ENCODE measurements at places on chromosomes 16 and 17.

- DNase-seq: no peak
Measured at GRCh38 chr17:43583332-43583731, 37.2 kb upstream of the ETV4 start.

DNA sequence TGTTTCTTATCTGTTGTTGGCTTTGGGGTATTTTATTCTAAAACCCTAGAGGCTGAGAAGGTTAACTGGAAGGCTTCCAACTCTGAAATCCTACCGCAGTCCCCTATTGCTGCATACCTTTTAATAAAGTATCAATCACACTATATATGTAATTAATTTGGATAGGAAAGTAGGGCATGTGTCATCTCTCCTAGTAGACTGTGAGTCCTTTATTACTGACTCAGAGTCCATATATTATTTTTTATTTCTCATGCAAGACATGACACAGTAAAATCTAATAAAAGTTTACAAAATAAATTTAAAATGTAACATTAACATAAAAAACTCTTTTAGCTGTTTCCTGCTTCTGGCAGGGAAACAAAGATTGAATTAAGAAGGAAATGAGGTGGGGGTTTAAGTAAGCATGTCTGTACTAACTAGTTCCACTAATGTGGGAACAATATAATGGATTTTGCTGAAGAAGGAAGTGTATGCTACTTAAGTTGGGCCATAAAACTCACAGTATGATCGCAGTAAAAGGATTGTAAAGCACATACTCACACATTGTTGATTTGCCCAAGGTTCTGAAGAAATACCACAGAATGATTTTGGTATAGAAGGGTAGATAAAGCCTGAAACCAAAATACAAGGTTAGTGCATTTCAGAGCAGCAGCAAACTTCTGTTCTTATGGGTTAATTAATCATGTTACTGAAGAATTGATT, 97.6 kb upstream of the HLF start:
- no peak for DNase-seq

DNA sequence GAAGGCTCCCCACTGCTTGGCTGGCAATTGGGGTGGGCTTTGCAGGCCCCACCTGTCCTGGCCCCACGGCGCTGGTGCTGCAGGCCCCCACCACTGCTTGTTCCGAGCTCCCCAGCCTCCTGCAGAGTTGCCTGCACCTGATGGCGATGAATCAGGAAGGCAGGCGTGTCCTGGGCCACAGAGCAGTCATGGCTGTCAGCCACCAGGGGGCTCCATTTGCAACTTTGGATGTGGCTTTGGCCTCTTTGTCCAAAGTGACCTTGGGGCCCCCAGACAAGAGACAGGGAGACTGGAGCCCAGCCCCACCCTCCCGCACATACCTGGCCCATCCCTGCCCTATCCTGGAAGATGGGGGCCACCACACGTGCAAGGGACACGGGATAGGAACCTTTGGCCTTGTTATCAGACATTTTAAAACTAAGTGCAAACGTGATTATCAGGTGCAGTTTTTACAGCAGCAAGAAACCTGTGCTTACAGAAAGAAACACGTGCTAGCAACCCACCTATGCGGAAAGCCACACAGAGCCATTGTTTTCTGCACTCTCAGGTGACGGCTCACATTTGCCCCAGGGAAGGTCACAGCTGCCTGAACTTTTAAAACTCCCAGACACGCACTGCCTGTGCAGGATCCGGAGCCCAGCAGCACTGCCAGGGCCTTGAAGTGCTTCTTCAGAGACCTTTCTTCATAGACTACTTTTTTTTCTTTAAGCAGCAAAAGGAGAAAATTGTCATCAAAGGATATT, at the start of gene DNASE1:
Gene DNASE1 (plus strand): TSS at position 443 of the 743 bp plus-strand sequence. CDS start 683 bp downstream, outside the sequence.
- DNase-seq: peak; percentile 5

- peak; percentile 20 for DNase-seq
Measured at GRCh38 chr17:59361916-59362810, 30.7 kb downstream of the YPEL2 start.

GRCh38 chr17:82690786-82691489, 7.6 kb downstream of the RAB40B start:
- no peak for DNase-seq

GRCh38 chr17:39001703-39002637, 34.8 kb upstream of the FBXO47 start:
- no peak for DNase-seq

GRCh38 chr16:83980794-83981193, 12.8 kb downstream of the NECAB2 start:
- no peak for DNase-seq

- peak; percentile 86 for DNase-seq
Measured at GRCh38 chr17:80793851-80794267, 197.8 kb upstream of the CHMP6 start.

GRCh38 chr17:55134486-55135157, 130.1 kb upstream of the HLF start:
- DNase-seq: no peak

DNA sequence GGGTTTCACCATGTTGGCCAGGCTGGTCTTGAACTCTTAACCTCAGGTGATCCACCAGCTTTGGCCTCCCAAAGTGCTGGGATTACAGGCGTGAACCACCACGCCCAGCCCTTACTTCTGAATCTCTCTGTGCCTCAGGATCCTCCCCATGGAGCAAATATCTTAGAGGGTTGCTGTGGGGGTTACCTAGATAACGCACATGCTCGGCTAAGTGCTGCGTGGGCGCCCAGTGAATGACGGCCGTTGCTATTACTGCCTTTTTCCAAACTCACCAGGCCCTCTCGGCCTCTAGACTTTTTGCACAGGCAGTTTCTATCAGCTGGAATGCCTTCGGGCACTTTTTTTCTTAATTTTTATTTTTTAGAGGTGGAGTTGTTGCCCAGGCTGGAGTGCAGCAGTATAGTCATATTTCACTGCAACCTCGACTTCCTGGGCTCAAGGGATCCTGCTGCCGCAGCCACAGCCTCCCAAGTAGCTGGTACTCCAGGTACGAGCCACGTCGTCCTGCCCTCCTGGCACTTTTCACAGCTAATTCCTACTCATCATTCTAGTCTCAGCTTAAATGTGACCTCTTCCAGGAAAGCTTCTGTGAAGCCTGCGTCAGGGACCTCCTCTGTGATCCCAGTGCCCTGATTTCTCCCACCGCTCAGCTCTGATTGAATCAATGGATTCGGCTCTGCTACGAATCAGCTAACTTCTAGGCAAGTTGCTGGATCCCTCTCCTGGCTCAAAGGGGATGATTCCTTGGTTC, 8.6 kb downstream of the CCDC102A start:
- no peak for DNase-seq

GRCh38 chr16:85652431-85653221, 36.1 kb downstream of the GINS2 start:
- peak; percentile 46 for DNase-seq

GRCh38 chr16:55443434-55444346, 35.3 kb upstream of the MMP2 start:
- DNase-seq: no peak

DNA sequence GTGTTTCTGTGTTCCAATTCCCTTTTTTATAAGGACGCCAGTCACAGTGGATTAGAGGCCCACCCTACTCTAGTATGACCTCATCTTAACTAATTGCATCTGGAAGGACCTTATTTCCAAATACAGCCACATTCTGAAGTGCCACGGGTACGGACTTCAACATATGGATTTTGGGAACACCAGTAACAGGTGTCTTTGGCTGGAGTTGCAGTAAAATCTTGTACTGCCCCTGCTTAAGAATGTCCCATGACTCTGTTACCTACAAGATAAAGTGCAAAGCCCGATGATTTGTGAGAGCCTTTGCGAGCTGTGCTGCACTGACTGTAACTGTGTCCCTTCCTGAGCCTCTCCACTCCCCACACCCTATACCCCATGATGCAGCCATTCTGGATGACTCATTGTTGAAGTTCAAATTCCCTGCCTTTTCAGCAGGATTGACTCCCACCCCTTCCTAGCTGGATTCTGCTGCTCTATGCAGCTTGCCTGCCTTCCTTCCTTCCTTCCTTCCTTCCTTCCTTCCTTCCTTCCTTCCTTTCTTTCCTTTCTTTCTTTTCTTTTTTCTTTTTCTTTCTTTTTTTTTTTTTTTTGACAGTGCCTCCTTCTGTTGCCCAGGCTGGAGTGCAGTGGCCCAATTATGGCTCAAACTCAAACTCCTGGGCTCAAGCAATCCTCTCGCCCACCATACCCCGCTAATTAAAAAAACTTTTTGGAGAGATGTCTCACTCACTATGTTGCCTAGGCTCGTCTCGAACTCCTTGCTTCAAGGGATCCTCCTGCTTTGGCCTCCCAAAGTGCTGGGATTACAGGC, 2.1 kb downstream of the HCRT start:
- DNase-seq: no peak

GRCh38 chr17:74987909-74988711, 678 bp downstream of the CDR2L start:
- DNase-seq: no peak

DNA sequence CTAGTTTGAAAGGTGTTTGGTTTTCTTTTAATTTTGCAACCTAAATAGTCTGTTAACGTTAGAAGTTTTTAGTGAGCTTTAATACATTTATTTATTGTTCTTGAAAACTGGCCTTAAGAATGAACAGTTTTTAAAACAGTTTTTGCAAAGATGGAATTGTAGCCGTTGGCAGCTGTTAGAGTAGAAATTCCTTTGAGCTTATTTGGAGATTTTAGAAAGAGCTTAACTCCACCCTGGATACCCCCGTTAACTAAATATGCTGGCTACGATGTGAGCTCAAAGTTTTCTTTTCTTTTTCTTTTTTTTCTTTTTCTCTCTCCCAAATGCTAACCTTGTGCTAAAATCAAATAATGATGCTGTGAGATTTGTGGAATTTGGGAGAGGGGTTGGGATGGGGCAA, 75.2 kb downstream of the COX10 start:
- no peak for DNase-seq

DNA sequence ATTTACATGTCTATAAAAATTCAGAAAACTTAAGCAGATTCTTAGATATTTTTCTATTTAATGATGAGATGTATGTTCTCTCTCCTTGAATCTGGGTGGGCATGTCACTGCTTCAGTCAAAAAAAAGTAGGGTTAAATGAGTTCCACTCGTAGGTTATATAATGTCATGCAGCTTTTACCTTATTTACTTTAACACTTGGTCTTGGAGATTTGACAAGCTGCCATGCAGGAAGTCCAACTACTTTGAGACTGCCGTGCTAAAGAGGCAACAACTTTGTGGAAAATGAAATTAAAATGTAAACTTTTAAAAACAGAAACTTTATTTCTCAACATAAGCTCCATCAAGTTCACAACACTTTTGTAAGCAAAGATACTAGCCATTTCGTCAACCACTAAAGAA, 1336.0 kb upstream of the CDH8 start:
- DNase-seq: no peak

GRCh38 chr17:78223061-78223460, 8.4 kb upstream of the TMEM235 start:
- DNase-seq: no peak

GRCh38 chr17:30421592-30421991, 42.9 kb downstream of the CPD start:
- no peak for DNase-seq

DNA sequence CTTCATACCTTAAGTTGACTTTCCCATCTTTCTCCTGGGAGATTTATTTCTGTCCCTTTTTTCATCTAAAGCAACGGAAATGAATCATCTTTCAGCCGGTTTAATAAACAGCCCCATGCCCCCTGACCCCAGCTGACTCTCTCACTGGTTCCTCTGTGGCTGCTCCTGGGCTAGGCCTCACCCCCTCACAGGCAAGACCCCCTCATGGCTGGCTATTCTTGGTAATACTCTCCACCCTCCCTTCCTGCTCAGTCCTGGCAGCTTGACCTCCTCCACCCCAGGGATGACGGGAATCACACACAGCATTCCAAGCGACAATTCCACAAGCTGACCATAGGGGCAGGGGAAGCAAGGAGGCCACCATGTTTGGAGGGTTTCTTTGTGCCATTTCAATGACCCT, 1.5 kb upstream of the ADAP2 start:
- DNase-seq: no peak

- DNase-seq: no peak
Measured at GRCh38 chr16:35142147-35142808, 1682.9 kb downstream of the TP53TG3F start.

DNA sequence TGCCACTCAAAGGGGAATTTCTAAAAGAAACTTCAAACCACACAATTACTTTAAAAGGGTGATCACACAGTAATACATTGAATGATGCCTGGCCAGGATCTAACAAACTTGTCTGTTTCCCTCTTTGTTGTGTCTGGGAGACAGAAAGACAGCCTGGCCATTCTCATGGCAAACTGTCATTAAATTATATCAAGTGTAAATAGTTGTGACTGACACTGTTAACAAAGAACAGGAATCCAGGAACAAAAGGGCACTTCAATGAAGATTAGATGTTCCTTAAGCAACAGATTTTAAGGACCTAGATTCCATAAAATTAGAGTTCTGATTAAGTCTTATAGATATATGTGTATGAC, 383.6 kb downstream of the KCNJ2 start:
- no peak for DNase-seq

DNA sequence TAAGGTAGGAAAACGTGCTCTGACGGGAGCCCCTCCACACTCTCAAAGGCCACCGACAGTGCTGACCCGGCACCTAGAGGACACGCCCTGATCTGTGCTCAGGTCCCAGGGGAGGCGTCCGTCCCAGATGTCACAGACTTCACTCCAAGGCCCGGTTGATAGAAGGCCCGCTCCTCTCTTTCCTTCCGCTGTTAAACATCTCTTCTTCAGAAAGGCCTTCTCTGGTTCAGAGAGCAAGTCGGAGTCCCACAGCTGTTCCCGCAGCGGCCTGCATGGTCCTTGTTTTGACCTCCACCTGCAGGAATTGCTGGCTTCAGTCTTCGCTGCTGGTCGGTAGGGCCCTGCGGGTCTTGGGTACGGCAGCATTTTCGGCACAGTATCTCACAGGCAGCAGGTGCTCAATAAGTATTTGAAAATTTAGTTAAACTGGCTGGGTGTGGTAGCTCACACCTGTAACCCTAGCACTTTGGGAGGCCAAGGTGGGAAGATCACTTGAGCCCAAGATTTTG, 88.5 kb downstream of the MRC2 start:
- no peak for DNase-seq
